ENCODE measurements at places on chromosomes 6 and 20.

DNA sequence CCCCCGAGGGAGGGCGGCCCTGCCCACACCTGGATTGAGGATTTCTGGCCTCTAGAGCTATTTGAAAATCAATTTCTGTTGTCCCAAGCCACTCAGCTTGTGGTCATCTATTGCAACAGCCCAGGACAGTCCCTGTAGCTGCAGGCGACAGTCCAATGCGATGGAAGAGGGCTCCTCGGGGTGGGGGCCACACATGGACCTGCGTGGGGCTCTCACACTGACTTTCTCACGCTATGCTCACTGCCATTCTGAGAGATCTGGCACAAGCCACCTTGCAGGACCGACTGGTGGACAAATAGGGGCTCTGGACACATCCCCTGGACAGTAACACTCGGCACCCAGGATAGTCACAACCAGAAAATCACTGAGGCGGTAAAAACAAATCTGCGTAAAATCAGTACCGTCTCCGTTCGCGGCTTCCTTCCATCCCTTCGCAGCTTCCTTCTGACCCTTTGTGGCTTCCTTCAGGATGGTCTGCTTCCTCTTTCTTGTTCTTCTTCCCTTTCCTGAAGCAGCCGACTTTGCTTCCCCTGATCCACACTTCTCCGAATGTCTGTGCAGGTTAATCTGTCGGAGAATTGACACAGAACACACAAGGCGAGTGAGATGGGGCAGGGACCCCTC lies 21.8 kb downstream of the CTCFL start:
- DNase-seq = no peak

DNA sequence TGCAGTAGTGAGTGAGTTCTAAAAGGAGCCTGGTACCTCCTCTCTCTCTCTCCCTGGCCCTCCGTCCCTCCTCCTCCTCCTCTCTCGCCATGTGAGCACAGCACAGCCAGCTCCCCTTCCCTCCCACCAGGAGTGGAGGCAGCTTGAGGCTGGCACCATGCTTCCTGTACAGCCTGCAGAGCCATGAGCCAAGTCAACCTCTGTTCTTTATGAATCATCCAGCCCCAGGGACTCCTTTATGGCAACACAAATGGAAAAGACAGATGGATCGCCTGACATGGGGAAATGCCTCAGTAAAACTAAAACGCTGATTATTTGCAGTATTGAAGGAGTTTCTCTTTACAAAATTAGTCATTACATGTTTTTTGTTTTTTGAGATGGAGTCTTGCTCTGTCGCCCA lies 233.7 kb upstream of the ARID1B start:
- DNase-seq = no peak

- peak; percentile 45 for DNase-seq
Measured at GRCh38 chr6:32692019-32692418, 25.6 kb upstream of the HLA-DQB1 start.

DNA sequence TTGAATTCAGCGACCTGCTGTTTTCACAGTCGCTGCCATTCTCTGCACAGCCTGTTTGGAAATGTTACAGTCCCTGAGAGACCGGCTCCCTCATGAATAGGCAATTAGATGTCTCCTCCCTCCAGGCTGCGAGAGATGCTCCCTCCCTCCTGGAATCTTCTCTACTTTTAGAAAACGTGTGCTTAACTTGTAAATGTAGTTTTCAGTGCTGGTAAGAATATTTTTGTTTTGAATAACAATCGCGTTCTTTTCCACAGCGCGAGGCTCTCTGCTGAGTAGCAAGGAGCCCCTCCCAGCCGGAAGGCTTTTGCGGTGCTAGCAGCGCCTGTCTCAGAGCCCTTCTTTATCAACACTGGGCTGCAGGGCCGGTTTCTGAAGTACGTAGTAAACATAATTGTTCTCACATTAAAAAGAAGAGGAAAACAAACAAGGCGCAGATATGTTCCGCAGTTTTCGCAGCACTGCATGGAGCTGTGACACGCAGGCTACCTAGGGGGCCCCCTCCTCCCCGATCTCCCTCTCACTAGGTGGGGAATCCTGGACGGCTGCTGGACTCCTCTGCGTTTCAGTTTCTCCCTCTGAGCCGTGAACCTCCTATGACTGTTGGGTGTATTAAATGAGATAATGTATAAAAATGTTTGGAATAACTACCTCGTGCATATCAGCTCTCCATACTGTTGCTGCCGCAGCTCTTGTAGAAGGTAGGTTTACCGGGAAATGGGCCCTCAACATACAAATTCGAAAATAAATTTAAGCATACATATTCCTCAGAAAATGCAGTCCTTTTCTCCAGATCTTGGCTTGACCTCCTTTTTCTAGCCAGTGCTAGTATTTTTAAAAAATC lies 79.0 kb upstream of the SPACA1 start:
- DNase-seq = no peak

DNA sequence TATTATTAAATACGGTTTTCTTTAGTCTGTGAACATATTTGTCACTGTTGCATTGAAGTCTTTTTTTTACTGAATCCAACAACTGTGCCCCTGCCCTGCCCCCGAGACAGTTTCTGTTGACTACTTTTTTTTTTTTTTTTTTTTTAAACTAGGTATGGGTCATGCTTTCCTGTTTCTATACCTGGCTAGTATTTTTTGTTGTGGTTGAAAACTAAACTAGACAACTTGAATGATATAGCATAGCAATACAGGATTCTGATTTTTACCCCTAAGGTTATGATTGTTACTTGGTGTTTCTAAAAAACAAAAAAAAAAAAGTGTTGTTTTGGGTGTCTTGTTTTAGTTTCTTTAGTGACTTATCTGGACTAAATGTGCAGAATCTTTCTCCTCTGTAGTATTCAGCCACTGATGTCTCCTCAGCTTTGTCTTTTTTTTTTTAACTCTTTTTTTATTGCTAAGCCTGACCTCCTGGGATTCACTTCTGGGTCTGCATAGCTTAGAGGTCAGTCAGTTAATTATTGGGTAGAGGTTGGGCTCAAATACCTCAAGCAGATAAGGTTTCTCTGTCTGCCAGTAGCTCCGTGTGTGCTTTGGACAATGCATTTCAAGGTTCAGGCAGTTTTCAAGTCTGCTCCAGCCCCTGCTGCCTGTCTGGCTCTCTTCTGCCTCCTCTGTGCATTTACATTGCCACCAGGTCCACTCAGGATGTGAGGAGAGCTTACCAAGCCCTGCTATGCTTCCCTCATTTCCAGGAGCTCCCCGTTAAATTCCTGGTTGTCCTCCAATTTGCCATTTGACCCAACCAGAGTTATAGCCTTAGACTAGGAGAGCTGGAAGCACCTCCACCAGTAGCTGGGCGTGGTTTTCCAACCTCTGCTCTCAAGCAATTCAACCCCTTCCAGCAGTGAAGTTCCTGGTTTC lies 91.4 kb downstream of the SYNDIG1 start:
- peak; percentile 11 for DNase-seq

GRCh38 chr6:110812719-110813118 lies 2.5 kb downstream of the CDK19 start:
- DNase-seq = no peak

DNA sequence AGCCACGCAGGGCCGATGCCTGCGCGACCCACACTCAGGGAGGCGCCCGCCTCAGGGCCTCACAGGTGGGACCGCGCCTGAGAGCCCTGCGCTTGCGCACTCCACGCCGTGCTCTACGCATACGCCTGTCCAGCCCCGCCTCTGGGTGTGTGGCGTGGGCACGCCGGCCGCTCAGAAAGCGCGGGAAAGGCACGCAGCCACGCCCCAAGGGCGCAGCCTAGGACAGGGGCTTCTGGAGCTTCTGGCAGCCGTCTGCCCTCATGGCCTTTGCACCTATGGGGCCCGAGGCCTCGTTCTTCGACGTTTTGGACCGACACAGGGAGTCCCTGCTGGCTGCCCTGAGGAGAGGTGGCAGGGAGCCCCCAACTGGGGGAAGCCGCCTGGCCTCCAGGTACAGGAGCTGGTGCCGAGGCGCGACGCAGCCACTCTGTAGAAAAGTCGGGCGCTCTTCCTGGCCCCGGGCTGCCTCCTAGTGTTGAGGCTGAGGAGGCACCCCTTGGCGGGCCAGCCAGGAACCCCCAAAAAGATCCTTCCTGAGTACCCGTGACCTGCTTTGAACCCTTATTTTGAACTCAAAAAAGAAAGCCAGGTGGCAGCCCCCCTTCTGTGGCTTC lies at the start of gene SPO11:
SPO11 (plus strand) TSS at position 196 of the 614 bp plus-strand sequence; CDS start at position 261, 65 bp downstream.
- DNase-seq = no peak

DNA sequence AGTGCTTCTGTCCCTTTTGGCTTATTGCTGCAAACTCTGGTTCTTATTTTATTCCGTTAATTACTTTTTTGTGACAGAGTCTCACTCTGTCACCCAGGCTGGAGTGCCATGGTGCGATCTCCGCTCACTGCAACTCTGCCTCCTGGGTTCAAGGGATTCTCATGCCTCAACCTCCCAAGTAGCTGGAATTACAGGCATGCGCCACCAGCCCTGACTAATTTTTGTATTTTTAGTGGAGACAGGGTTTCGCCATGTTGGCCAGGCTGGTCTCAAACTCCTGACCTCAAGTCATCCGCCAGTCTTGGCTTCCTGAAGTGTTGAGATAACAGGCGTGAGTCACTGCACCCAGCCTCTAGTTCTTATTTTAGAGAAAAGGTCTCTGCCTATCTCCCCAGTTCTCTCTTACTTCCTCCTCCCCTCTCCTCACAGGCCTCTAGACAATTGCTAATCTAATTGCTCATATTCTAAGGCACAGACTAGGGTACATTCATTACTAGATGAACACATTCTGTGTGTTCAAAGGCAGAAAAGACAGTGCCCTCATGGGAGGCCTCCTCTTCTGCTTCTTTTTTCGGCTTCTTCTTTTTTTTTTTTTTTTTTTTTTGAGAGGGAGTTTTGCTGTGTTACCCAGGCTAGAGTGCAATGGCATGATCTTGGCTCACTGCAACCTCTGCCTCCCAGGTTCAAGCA lies 27.0 kb downstream of the EDEM2 start:
- no peak for DNase-seq

DNA sequence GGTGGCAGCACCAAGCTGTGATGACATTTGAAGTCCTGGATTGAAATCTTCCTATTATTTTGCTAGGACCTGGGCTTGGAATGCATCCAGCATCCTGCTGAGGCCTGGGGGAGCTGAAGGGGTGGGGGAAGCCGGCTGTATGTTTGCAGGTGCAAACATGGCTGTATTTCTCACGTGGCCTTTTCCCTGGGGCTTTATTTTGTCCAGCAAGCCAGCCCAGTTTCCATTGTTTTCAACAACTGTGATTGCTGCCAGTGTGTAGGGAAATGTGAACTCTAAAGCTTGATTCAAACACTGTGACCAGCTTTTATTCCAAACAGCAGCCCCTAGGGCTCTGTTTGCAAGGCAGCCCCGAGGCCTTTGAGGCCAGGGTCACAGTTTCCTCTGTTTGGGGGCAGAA lies 683.0 kb downstream of the DHX35 start:
- no peak for DNase-seq
